Inflammatory macrophage treated with lipopolysaccharide for 4 hours (primary cell): ENCODE measurements at places on chromosomes 16 and 17.

DNA sequence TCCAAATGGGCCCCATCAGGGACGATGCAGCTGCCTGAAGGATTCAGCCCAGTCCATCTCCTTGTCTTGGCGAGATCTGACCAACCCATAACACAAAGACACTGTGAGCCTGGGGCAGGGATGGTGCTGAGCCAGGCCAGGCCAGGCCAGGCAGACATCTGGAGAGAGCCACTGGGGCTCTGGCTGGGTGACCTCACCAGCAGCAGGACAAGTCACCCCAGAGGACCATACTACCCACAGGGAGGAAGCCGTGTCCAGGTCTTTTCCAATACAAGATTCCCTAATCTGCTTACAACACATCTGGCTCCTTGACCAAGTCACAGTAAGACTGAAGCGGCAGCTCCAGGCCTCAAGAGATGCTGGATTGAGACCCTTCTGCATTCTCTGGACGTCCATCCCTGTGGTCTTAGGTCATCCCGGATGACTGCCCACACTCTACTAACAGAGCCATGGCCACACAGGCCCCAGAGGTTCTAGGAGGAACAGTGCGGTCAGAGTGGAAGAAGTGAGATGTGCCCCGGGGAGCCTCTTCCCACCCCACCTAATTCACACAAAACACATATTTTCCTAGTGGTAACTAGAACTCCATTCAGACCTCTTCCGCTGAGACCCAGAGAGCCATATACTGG lies 81.8 kb upstream of the RCVRN start:
- DNase-seq: no peak

DNA sequence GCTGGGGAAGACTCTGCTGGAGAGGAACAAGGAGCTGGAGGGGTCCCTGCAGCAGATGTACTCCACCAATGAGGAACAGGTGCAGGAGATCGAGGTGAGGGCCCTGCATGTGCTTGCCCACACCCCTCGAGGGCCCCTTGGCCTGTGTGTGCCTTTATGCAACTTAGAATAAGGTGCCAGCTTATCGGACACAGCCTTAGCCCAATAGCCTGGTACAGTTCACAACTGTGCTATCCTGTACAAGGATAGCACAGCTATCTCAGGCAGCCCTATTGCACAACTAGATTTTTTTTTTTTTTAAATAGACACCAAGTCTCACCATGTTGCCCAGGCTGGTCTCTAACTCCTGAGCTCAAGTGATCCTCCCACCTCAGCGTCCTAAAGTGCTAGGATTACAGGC lies 12.1 kb downstream of the CDR2L start:
- no peak for DNase-seq

GRCh38 chr17:45384047-45384788 lies 48.5 kb downstream of the ARHGAP27 start:
- peak; percentile 10 for DNase-seq

DNA sequence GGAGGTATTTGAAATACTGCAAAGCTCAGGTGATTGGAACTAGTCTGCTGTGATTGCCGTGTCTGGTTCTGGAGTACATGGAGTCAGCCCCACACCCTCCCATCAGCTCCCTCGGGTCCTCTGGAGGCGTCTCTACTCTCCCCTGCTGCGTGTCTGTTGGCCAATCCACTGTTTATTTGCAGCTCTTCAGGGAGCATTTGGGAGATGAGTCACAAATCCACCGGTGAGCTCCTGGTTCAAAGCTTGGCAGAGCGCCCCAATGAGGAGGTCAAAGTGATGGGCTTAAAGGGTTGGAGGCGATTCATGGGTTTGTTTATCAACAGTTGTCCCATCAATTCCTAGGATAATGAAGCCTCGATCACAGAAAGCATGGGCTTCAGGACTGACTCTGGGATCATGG lies 14.6 kb downstream of the CALB2 start:
- DNase-seq: no peak

GRCh38 chr16:84618581-84619460 lies 943 bp upstream of the COTL1 start:
- peak; percentile 53 for DNase-seq

- DNase-seq: no peak
Observed at GRCh38 chr17:17188586-17188985, 17.5 kb downstream of the PLD6 start.

- DNase-seq: no peak
Observed at GRCh38 chr17:76166168-76166567, 25.1 kb upstream of the FOXJ1 start.

DNA sequence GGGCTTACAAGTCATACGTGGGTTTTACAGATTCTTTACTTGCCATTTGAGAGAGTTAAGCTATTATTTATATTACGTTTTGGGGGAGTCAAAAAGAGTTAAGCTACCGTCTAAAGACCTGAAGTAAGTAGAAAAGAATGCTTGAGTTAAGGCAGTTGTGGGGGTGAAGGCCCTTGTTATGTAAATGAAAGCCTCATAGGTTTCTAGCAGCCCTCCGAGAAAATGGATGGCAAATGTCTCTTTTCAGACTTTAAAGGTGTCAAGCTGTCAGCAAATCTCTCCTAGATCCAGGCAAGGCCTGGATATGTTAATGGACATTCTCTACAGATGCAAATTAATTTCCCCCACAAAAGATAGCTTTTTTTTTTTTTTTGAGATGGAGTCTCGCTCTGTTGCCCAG lies 7.2 kb upstream of the EIF4A3 start:
- DNase-seq: no peak

DNA sequence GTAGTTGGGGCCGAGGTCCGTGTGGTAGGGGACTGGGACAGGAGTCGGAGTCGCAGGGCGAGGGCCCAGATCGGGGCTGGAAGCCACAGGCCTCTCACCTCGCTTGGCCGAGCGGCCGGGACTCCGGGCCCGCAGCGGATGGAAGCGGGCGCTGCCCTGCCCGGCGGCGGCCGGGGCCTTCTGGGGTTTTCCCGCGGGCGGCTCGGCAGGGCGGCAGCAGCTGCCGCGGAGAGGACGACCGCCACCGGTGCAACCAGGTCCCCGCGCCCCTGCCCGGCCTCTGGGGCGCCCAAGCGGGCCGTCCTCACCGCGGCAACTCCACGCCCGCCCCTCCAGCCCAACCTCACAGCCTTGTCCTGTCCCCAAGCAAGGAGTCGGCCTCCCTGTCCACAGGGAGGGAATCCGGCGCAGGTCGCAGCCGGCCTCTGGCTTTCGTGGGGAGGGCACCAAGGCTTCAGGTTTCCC lies 15.6 kb upstream of the UTP6 start:
- no peak for DNase-seq

GRCh38 chr17:62653826-62654761 lies 26.6 kb downstream of the MRC2 start:
- DNase-seq: no peak

- no peak for DNase-seq
Observed at GRCh38 chr17:79930062-79930876, 91.0 kb upstream of the CBX4 start.

DNA sequence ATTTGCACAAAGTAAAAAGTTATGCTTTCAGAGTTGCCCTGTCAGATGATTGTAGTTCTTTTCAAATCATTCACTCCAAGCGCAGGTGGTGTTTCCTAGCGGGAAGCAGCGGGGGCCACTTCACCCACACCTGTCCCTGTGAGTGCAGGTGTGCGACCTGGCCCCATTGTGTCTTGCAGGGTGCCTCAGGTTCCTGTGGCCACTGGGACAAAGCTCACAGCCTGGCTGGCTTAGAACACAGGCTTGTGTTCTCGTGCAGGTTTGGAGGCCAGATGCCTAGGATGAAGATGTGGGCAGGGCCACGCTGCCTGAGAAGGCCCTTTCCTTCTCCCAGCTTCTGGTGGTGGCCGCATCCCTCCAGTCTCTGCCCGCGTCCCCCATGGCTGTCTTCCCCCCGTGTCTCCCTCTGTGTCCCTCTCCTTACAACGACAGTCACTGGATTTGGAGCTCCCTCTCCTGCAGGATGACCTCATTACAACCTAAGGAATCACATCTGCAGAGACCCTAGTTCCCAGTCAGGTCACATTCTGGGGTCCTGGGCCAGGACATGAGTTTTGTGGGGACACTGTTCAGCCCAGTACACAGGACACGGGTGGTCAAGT lies 90.5 kb downstream of the NPIPB11 start:
- no peak for DNase-seq

GRCh38 chr17:21268596-21269188 lies 15.5 kb upstream of the NATD1 start:
- no peak for DNase-seq

DNA sequence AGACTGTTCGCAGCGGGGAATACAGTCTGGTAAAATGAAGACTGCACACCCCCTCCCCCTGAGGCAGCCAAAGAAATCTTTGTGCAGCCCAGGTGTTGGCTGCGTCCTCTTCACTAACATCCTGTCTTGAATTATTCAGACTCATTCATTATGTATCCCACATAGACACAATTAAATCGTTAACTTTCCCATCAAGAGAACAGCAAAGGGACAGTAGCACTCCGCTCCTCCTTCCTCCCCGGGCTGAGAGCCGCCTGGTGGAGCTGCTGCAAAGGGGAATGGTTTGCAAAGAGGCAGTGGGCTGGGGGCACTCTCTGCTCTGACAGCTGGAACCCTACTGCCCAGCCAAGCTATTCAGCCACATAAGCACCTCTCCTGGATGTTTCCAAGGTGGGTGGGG lies 290.0 kb upstream of the SOX9 start:
- no peak for DNase-seq

- no peak for DNase-seq
Observed at GRCh38 chr17:51840688-51841087, 317.8 kb downstream of the CA10 start.
